ENCODE measurements at places on chromosomes 5 and 9.

- no peaks in the 10 kb centered on the region for H3K27me3 ChIP-seq
- DNase-seq = no peak
- no peaks in the 10 kb centered on the region for H3K36me3 ChIP-seq
- H3K4me1 ChIP-seq = no peaks in the 10 kb centered on the region
- no peak overlapping the region for H3K27ac ChIP-seq
Observed at GRCh38 chr5:24364711-24365110, 280.1 kb downstream of the CDH10 start.

- H3K27ac ChIP-seq = no peak overlapping the region
- H3K4me3 ChIP-seq = no peak overlapping the region
- DNase-seq = no peak
- no peaks in the 10 kb centered on the region for H3K36me3 ChIP-seq
Observed at GRCh38 chr5:124419531-124419930, 326.9 kb downstream of the ZNF608 start.

GRCh38 chr9:21660976-21661375 lies 141.5 kb upstream of the MTAP start:
- H3K27me3 ChIP-seq = no peaks in the 10 kb centered on the region
- no peak overlapping the region for H3K4me3 ChIP-seq
- H3K36me3 ChIP-seq = no peaks in the 10 kb centered on the region
- no peak for DNase-seq
- no peak overlapping the region for H3K27ac ChIP-seq

DNA sequence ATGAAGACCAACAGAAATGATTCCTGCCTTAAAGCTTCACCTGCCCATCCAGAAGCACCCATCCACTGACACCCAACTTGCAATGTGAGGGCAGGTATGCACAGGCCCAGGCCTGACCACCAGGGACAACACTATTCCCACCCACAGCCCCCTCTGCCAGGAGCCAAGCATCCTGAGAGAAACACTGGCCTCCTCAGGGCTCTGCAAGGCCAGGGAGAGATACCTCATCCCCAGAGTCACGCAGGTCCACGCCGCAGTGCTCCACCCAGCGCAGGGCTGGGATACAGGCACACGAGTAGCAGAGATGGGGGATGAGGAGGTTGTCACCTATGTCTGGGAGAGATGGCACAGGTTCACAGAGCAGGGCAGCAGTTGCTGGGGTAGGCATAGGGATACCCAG lies 99.4 kb downstream of the PSD2 start:
- no peak overlapping the region for H3K4me3 ChIP-seq
- no peaks in the 10 kb centered on the region for H3K4me1 ChIP-seq
- no peak for DNase-seq
- H3K36me3 ChIP-seq = no peaks in the 10 kb centered on the region
- H3K27ac ChIP-seq = no peak overlapping the region
- H3K27me3 ChIP-seq = no peaks in the 10 kb centered on the region

DNA sequence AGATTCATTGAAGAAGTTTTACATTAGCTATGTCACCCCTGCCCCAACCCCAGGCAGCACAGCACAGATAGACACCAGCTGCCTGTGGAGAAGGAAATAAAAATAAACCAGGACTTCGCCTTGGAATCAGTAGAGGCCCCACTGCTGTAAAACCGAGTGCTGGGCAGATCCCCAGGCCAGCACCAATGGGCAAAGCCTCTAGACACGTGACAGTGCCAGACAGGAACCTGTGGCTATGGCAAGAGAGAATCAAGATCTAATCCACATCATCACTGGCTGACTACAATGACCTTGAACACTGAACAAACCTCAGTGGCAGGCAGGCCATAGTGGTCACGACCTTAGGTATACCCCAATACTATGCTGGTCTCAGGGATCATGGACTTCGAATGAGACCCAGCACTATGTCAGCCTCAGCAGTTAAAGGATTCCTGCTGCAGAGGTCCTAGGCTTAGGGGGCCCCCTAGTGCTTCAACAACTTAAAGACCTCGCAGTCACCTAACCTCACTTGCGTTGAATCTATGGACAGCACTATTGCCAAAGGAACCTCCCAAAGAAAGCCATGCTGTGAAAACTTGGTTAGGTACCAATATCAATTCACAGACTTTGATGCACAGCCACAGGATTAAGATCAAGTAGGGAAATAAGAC lies 2118.6 kb upstream of the C9orf72 start:
- no peak for DNase-seq
- H3K27me3 ChIP-seq = no peaks in the 10 kb centered on the region
- no peak overlapping the region for H3K4me3 ChIP-seq
- H3K27ac ChIP-seq = no peak overlapping the region
